GM23338 (cell line): ENCODE measurements at places on chromosomes 6 and 20. TPM values are rescaled to one million over a fixed set of nuclear protein-coding genes. Genes with fewer than 3 reads are reported as not detected.

GRCh38 chr20:52493171-52493721, 301.7 kb upstream of the ZFP64 start:
- no peaks in the 10 kb centered on the region for H3K27me3 ChIP-seq
- no peaks in the 10 kb centered on the region for H3K4me1 ChIP-seq
- no peaks in the 10 kb centered on the region for H3K36me3 ChIP-seq
- H3K27ac ChIP-seq, result no peak overlapping the region

- DNase-seq, result no peak
- no peaks in the 10 kb centered on the region for H3K36me3 ChIP-seq
- H3K4me1 ChIP-seq, result peaks cover 16% of the 10 kb centered on the region
Measured at GRCh38 chr6:170405311-170405975, 98.9 kb downstream of the FAM120B start.

The STX11 gene
- 0.08 and 0.35 TPM in 2 replicates for total RNA-seq

DNA sequence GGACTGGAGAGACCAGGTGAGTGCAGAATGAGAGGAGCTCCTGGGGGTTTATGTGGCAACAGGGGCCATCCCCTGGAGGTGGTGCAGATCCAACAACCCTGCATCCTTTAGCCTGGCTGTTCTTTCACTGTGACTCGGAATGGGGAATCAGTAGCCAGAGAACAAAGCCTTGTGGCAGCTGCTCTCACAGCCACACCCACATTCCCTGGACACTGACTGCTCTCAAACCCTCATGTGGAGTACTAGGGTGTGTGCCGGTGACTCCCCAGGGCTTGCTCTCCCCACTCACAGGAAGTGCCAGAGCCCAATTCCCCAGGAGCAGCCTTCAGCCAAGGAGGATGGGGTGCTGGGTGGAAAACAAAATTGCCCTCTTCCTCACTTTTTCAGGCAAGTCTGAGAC, 30.2 kb upstream of the GGTLC1 start:
- no peak overlapping the region for H3K27ac ChIP-seq
- no peaks in the 10 kb centered on the region for H3K36me3 ChIP-seq
- no peak overlapping the region for H3K4me3 ChIP-seq
- no peaks in the 10 kb centered on the region for H3K27me3 ChIP-seq
- H3K4me1 ChIP-seq, result no peaks in the 10 kb centered on the region

DNA sequence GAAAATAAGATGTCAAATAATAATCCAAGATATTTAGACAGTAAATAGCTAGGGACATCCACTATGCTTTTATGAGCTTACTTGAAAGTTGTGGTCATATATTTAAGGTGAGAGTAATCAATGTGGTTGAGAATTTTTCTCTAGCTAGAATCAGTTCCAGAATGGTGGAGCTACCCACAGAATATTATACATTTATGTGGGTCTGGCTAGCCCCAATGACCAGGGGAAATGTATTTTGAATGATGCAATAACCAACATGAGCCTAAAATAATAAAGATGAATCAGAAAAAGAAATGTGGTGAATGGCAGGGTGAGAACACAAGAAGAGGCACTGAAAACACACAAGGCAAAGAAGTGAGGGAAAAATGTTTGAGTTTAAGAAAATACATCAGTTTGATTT, 325.7 kb downstream of the TBC1D32 start:
- no peak overlapping the region for H3K4me3 ChIP-seq
- no peak overlapping the region for H3K27ac ChIP-seq
- no peak for DNase-seq
- H3K27me3 ChIP-seq, result no peaks in the 10 kb centered on the region
- H3K36me3 ChIP-seq, result no peaks in the 10 kb centered on the region

- H3K4me1 ChIP-seq, result peaks cover 42% of the 10 kb centered on the region
- peak; percentile 76 for DNase-seq
- peak overlapping the region; percentile 93 for H3K27ac ChIP-seq
- H3K36me3 ChIP-seq, result 0 out of 2 replicates have a peak, but pooled peaks cover under 1% of the 10 kb centered on the region
- no peaks in the 10 kb centered on the region for H3K27me3 ChIP-seq
- H3K4me3 ChIP-seq, result peak overlapping the region; percentile 99
Measured at GRCh38 chr6:43771858-43772680, 2.1 kb downstream of the VEGFA start.

The DNAH8 gene
- total RNA-seq, result not detected in 2 replicates

- no peaks in the 10 kb centered on the region for H3K36me3 ChIP-seq
- H3K4me3 ChIP-seq, result no peak overlapping the region
- no peak overlapping the region for H3K27ac ChIP-seq
- H3K4me1 ChIP-seq, result peaks cover 24% of the 10 kb centered on the region
- no peaks in the 10 kb centered on the region for H3K27me3 ChIP-seq
Measured at GRCh38 chr6:34667481-34668238, 28.9 kb downstream of the ILRUN start.

DNA sequence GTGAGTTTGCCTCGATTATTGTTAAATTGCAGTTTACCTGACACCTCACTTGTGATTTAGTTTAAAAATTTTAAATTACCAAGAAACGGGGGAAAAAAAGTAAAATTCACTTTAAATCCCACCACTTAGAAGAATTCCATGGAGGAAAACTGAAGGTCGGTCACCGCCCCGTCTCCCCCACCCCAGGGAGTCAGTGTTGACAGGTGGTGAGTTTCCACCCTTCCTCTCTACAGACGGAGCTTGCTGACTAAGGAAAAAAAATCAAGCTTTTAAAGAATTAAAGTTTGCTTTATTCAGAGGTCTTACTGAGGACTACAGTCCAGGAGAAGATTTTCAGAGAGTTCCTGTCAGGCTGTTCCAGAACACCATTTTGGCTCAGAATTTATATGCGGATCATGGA, 42.3 kb downstream of the SLC22A1 start:
- H3K27me3 ChIP-seq, result no peaks in the 10 kb centered on the region
- no peak for DNase-seq
